Left forelimb (tissue), 1 donor: ENCODE measurements at places on chromosomes 1 and 21.

DNA sequence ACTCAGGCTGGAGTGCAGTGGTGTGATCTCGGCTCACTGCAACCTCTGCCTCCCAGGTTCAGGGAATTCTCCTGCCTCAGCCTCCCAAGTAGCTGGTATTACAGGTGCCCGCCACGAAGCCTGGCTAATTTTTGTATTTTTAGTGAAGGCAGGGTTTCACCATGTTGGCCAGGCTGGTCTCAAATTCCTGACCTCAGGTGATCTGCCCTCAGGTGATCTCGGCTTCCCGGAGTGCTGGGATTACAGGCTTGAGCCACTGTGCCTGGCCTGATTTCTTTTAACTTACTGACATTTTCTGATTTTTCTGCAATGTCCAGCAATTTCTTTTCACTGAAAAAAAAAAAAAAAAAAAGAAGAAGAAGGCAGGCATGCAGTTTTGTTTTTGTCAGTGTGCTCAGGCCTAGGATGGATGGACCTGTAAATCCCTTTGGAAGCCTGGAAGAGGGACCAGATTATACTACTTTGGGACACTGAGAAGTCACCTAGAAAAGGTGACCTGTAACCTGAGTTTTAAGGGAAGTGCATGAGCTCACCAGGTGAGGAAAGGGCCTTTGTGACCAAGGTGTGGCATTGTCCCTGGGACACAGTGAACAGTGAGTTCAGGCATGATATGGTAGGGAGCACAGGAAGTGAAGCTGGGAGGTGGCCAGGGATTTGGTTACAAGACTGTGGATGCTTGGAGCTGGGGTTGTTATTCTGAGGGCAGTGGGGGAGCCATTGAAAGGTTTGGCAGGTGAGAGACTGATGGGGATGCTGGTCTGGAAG is 2.7 kb upstream of the TMEM61 start:
- no peak for DNase-seq

DNA sequence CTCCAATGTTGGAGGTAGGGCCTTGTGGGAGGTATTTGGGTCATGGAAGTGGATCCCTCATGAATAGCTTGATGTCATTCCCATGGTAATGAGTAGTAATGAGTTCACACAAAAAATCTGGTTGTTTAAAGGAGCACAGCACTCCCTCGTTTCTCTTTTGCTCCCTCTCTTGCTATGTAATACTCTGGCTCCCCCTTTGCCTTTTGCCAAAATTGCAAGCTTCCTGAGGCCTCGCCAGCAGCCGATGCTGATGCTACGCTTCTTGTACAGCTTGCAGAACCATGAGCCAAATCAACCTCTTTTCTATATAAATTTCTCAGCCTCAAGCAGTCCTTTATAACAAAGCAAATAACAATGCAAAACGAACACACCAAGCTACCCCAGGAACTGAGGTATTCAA is 80.9 kb downstream of the LHX9 start:
- DNase-seq, result no peak

GRCh38 chr1:72892461-72892860 is 610.1 kb upstream of the NEGR1 start:
- DNase-seq, result no peak

- no peak for DNase-seq
These were observed 157.2 kb downstream of the KAZN start for GRCh38 chr1:14755518-14756252.

GRCh38 chr1:26706315-26706714 is 10.5 kb downstream of the ARID1A start:
- no peak for DNase-seq
